Hematopoietic multipotent progenitor cell (in vitro differentiated cells): ENCODE measurements at places on chromosomes 7 and 10. TPM values are rescaled to one million over a fixed set of nuclear protein-coding genes. Genes with fewer than 3 reads are reported as not detected.

- DNase-seq, result no peak
Measured at GRCh38 chr7:117195361-117196029, 127.4 kb downstream of the WNT2 start.

DNA sequence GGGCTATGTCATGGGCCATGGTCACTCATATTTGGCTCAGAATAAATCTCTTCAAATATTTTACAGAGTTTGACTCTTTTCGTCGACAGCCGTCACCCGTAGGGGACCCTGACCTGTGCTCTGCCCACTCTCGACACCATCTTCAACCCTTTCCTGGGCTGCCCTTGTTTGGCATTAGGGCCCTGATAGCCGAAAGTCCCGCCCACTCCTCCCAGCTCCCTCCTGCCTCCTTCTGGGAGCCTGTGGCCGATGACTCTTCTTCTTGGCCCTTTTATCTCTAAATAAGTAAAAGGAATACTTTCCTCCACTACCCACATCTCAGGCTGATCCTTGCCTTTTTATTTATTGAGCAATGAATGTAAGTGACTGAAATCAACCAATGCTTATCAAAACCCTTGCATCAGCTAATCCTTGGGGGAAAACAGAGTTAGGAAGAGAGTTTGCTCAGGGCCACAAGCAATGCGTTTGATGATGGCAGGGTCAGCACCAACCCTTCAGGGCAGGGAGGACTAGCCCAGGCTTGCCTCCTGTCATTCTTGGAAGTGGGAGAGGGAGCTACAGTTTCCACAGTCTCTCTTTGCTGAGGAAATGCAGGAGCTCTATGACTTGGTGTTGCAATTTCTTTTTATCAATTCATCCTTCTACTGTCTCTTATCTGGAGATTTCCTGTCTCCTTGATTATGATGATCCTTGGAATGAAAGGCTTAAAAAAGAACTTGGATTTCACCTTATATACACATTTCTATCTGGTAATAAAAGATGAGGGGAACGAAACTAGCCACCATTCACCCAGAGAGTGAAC, 218.2 kb upstream of the PODXL start:
- DNase-seq, result no peak

The DIP2C gene
- 0.27 TPM for total RNA-seq

The BLNK gene
- 1.3 TPM for total RNA-seq

GRCh38 chr10:71739358-71739900, 19.9 kb upstream of the C10orf105 start:
- DNase-seq, result no peak

DNA sequence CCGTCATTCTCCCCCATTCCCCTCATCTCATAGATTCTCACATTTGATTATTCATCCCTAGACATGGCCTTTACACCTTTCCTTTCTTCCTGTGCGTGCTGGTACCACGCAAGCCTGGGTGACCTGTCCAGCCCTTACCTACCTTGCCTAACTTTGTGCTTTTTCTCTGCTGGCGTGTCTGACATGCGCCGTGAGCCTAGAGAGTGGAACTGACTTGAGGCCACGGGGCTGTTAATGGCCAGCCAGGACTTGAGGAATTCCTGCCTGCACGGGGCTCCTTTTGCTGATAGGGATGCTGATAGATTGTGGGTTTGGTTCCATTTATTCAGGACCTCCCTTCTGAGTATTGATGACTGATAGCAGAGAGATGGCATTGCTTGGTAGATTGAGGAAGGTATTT, 134.2 kb downstream of the DOCK1 start:
- DNase-seq, result no peak

The TMEM229A gene
- not detected for total RNA-seq

The CUTC gene
- 16.2 TPM for total RNA-seq

The NRCAM gene
- total RNA-seq, result under 0.01 TPM

The MYL7 gene
- total RNA-seq, result not detected

GRCh38 chr7:151748733-151749132, 128.2 kb downstream of the PRKAG2 start:
- no peak for DNase-seq

DNA sequence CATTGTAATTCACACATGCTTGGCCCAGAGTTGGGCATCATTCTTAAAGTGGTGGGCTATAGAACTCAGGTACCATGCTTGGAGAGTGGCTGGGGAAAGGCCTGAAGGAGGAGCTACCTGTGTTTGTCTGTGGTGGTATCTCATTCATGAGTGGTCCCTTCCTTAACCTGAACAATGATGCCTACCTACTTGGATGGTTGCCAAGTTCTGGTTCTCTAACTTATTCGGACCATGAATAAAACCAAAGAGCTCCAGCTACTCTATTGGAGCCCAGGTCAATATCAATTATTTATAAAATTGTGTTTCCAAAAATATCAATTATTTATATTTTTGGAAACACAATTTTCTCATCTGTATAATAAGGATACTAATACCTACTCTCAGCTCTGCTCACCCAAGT, 2.9 kb upstream of the GPR37 start:
- no peak for DNase-seq
